Stomach (tissue), 19 donors: ENCODE measurements at places on chromosomes 4 and X. TPM values are rescaled to one million over a fixed set of nuclear protein-coding genes. Genes with fewer than 3 reads are reported as not detected.

DNA sequence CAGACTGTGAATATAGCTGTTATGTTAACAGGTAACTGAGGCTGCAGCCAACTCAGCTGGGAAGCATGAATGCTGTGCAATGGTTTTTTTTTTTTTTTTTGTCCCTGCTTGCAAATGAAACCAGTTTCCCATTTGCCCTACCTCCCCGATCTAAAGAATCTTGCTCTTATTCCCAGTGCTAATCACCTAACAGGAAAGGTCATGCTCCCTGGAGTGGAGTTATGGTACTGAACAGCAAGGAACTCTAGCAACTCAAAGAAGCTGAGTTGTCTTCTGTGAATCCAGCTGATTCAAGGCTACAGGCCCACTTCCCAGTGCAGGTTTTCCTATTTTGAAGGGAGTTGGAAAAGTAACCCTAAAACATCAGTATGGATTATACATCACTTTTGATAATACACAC is 52.1 kb downstream of the HTR2C start:
- no peaks in the 10 kb centered on the region for H3K36me3 ChIP-seq
- H3K27me3 ChIP-seq: no peaks in the 10 kb centered on the region
- peak; percentile 34 for DNase-seq
- H3K4me3 ChIP-seq: no peak overlapping the region

Gene VSIG1
- 231 TPM for total RNA-seq

GRCh38 chrX:135170877-135171519 is at the start of gene CT55:
CT55 (minus strand) TSS chrX:135171398; CDS start chrX:135171171, 227 bp downstream.
- no peak for DNase-seq
- no peak within 1 kb of the TSS for H3K27ac ChIP-seq
- H3K4me1 ChIP-seq: no peaks in the 10 kb centered on the region

Gene TBX22
- total RNA-seq: not detected

GRCh38 chr4:2065106-2065930 is 6.2 kb downstream of the NAT8L start:
- no peaks in the 10 kb centered on the region for H3K36me3 ChIP-seq
- H3K27me3 ChIP-seq: no peaks in the 10 kb centered on the region
- H3K4me1 ChIP-seq: peaks cover 18% of the 10 kb centered on the region
- H3K27ac ChIP-seq: no peak overlapping the region
- no peak overlapping the region for H3K4me3 ChIP-seq

- no peak overlapping the region for H3K4me3 ChIP-seq
- H3K4me1 ChIP-seq: no peaks in the 10 kb centered on the region
- DNase-seq: no peak
- no peaks in the 10 kb centered on the region for H3K27me3 ChIP-seq
Observed at GRCh38 chr4:65917486-65917885, 247.2 kb upstream of the EPHA5 start.
